ENCODE measurements at places on chromosomes 3 and 15.

DNA sequence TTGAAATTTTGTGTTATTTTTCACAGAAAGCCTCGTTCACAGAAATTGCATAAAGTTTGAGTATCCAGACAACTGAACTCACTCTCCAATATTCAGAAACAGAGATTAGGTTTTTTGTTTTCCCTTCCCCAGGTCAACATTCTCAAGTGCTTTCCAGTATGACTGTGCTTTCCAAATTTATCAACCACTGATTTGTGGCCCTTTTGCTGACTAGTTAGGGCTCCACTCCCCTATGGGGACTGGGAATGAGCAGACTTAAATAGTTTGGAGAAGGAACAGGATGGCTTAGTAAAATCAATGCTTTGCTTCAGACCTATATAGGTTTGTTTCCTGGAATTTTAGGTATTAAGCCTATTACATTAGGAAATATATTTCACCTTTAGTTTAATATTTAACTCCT lies 38.2 kb upstream of the NAALADL2 start:
- no peak for DNase-seq

DNA sequence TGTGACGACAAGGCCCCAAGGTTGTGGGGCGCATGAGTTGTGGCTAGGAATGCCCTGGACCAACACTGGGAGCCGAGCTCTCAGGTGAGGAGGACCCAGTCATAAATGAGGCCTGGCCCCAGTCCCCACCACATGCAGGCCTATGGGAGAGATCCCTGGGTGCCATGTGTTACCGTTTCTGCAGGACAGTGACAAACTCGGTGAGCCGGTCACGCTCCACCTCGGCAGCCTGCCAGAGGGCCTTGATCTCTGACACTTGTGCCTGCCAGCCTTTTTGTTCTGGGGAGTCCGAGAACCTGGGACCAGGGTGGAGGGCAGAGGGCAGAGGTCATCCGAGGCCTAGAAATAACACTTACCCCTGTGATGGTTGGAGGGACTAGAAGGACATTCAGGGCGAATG lies 27.7 kb upstream of the HHATL start:
- no peak for DNase-seq

GRCh38 chr15:85746641-85747040 lies 48.1 kb downstream of the KLHL25 start:
- no peak for DNase-seq

DNA sequence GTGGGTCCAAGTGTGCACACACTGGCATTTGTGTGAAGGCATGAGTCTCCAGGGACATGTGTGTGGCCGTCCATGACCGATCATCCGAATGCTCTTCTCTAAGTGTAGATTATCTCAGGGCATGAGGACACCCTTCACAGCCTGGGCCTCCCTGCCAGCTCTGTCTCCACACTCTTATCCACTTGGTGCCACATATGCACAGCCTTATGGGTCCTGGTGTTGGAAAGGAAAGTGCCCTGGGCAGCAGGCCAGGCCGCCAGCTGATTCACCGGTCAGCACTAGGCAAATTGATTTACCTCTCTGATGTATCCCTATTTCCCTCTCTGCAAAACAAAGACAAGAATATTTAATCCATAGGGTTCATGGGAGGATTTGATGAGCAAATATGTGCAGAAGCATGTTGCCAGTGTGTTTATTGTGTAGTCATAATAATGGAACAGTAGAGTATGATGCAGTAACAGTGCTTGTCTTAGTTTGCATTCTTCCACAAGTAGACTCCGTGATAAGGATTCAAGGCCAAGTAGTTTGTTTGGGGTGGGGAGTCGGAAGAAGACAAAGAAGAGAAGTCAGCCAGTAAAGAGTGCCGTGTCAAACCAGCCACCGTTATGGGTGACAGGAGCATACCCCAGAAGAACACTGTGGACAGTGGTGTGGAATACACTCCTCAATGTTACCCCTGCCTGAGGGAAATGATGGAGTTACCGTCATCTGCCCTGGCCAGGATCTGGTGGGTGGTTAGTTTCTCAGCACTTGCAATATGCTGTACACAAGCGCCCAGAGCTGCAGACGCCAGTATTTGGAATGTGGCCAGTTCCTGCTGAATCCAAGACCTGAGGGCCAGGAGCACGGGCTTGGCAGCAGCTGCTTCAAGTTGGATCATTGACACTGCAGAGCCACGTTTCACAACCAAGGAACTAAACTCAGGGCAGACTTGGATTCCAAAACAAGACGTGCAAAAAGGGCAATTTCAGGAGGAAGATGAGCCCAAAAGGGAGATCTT lies 85.1 kb downstream of the MTHFS start:
- no peak for DNase-seq

DNA sequence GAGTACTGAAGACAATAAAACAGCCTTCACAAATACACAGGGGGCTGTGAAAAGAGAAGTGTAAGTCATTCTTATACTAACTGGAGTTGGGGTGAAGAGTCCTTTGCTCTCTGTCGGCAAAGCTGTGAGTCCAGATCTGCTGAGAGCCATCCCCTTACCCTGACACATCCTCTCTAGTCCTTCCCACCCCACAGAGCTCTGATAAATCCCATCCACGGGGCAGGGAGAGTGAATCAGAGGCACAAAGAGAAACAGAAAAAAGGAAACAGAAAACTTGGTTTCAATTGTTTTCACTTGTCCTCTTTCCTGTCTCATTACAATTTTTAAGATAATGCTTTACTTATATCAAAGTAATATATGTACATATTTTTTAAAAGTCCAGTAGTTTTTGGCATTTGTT lies 18.2 kb upstream of the ZNF639 start:
- no peak for DNase-seq

All from HAP-1 (cell line).